ENCODE measurements at places on chromosomes 7 and 10.
A peak's percentile ranks its signal among the peaks of the same experiment; 100 is the strongest.

DNA sequence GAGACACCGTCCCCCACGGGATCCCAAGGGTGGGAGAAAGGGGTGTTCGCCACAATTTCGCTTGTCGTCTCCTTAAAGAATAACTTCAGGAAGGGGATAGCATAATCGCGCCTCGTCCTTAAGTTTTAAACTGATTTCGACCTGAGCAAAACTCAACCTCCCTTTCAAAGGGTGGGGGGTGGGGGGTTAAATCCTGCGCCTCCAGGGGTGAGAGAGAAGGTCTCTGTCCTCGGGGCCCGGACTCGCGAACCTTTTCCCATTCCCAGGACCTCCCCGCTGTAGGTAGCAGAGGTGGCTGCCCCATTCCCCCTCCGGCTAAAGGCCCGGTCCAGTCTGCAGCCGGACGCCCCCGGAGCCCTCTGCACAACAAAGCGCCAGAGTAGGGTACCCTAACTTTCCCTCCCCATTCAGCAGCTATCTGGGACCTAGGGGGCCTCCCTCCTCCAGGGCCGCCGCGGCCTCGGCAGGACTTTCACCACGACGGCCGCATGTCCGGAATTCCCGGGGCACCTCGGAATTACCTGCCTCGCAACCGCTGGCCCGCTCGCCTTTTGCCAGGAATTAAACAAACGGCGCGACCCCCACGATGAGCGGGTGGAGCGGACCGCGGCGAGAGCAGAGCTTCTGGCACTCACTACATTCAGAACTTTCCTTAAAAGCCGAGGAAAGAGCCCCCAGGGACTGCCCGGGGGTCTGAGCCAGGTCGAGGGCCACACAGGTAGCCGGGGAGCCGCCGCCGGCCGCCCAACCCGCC, 1.7 kb downstream of the CDK6 start:
- DNase-seq = no peak

DNA sequence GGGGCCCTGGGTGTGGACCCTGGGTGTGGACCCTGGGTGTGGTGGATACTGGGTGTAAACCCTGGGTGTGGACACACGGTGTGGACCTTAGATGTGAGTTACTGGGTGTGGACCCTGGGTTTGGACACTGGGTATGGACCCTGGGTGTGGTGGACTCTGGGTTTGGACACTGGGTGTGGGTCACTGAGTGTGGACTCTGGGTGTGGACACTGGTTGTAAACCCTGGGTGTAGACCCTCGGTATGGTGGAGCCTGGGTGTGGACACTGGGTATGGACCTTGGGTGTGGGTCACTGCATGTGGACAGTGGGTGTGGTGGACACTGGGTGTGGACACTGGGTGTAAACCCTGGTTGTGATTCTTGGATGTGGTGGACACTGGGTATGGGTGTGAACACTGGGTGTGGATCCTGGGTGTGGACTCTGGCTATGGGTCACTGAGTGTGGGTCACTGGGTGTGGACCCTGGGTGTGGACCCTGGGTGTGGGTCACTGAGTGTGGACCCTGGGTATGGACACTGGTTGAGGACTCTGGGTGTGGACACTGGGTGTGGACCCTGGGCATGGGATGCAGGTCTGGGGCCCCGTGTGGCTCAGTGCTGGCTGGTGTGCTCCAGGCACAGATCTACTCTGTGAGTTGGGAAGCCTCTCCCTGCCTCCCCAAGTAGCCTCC, 356.2 kb downstream of the GLRX3 start:
- DNase-seq = no peak

DNA sequence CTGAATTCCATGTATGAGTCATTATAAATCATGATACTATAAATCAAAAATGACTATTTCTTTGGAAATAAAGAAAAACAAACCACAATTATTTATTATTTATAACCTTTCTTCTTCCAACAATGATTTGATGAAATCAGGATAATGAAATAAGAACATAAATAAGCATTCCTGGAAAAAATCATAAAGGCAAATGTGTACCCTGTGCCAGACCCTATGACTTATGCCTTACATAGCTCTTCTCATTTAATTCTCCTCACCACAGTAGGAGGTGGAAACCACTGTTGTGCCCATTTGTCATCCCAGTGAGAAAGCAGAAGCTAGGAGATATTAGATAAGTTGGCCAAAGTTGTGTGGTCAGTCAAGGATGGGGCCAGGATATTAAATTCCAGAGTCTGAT, 255.1 kb downstream of the DOCK4 start:
- no peak for DNase-seq

DNA sequence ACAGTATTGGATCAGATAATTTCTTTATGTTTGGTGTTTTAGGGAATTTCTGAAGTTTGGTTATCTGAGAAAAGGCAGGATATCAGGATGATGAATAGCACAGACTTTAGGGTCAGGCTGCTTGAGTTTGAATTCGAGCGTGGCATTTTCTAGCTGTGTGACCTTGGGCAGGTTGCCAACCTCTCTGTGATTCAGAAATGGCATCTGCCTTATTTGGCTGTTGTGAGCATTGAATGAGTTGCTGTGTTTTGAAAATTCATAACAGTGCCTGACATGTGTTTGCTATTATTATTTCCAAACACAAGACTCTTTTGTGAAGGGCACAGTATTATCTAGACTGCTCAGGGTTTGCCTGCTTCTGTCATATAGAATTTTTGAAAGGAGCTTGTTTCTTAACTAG, 66.9 kb downstream of the NXPH1 start:
- no peak for DNase-seq

- no peak for DNase-seq
These were observed 283.8 kb upstream of the SHH start for GRCh38 chr7:156095908-156096539.

GRCh38 chr10:61108915-61109314, 164.9 kb upstream of the RHOBTB1 start:
- DNase-seq = no peak

GRCh38 chr10:5617521-5617920, 48.9 kb downstream of the ASB13 start:
- DNase-seq = no peak

GRCh38 chr7:37107047-37107750, 341.5 kb downstream of the ELMO1 start:
- DNase-seq = no peak

DNA sequence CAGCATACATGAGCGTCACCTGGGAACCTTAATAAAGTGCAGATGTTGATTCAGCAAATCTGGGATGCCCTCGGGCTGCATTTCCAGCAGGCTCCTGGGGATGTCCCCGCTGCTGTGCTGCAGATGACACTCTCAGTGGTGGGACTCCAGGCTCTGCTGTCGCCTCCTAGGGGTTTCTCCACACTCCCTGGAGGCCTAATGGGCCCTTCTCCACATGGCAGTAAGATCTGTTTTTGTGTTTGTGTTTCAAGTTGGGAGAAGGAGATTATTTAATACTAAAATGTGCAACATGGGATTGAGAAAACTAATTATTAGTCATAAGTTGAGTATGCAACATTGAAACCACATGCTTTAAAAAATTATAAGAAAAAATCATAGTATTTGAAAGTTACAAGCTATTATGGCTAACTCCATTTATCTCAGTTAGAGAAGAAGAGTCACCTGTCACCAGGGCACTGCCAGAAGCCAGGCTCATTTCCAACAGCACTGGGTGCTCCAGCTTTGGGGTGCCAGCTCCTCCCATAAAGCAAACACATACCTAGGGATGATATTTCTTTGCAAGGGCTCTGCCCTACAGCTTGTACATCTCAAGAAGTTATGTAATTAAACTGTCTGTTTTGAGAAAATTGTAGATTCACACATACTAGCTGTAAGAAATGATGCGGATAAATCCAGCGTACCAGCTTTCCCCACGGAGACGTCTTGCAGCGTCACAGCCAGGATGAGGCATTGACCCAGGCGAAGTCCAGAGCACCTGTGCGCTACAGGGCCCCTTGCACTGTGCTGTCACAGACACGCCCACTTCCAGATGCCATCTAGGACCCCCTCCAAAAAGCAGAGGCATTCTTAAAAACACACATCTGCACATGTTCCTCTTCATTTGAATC, 106.4 kb downstream of the EGFR start:
- DNase-seq = no peak

DNA sequence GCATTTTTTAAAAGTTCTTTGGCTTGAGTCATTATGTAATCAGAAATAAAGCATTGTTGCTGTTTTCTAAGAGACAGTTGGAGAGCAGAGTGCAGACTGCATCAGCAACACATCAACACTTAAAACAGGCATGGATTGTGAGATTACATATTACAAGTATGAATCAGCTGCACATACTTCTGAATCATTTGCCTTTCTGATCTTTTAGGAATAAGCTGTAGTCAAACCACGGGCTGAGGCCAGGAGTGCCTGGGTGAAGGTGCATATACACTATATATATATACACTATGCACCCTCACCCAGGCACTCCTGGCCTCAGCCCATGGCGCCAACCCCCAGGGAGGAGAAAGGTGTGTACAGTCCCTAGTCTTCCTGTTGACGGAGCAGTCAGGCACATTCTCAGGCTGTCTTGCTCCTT, 52.4 kb upstream of the DLX6 start:
- peak; percentile 0 for DNase-seq

DNA sequence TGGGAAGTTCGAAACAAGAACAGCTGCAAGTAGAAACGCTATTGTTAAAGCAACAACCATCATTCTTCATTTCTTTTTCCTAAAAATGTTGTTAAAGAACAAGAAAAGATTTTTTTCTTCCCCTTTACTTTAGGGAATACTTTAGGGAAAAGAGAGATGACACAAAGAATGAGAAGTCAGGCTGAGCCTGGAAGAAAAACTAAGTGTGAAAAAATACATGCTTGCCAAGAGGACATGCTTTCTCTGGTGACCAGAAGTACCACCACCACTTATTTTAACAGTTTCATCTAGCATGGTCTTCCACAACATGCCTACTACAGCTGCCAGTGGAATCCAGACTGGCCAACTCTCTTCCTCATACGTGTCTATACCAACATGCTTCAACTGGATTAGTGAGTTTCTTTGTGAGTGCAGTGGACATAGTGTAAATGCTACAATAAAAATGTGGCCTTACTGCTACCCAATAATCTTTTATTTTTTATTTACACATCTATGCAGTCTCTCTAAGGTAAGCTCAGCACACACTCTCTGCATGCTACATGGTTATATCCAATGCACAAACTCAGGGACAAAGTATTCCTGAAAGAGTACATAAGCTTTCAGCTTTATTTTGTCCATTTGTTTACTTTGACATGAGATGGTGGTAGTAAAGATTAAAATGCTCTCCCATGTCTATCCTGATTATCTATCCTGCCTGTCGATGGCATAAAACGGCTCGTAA, 196.2 kb downstream of the TAX1BP1 start:
- DNase-seq = no peak

- no peak for DNase-seq
These were observed 13.0 kb upstream of the PCBD1 start for GRCh38 chr10:70901276-70901878.

DNA sequence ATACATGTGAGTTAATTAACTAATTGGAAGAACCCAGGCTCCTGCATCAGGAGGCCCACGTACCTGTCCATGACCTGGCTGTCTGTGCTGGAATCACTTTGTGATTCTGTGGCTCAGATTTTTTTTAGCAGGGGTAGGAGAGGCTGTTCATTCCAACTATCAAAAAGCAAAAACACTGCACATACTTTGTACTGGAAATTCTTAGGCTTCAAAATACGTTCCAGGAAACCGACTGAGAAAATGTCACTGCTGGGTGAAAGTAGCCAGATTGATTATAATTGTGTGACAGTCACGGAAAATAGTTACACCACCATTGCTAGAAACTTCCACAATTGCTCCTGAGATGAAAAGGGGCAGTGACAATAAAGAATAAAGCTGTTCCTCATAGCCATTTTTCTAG, 91.0 kb downstream of the SLC16A9 start:
- no peak for DNase-seq

DNA sequence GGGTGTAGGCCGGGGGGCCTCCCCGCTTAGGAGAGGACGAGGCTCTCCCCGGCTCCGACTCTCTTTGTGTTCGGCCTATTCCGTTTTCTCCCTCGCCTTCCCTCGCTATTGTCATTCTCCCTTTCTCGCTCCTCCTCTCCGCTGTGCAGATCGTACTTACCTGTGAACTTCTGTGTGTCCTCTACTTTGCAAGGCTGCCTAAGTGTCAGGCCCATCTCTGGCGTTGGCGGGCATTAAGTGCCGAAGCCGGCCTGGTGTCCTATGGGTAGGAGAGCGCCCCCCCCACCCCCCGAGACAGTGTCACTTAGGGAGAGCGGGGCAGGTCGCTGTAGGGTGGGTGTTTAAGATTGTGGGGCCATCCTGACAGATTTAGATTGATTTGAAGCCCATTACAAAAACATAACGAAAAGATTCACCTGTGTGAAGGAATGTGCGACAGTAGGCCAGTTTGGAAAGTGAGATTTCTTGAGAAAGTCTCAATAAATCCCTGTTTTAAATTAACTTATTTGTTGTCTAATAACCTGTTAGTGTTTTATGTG, 579 bp downstream of the RBM33 start:
- DNase-seq = no peak

DNA sequence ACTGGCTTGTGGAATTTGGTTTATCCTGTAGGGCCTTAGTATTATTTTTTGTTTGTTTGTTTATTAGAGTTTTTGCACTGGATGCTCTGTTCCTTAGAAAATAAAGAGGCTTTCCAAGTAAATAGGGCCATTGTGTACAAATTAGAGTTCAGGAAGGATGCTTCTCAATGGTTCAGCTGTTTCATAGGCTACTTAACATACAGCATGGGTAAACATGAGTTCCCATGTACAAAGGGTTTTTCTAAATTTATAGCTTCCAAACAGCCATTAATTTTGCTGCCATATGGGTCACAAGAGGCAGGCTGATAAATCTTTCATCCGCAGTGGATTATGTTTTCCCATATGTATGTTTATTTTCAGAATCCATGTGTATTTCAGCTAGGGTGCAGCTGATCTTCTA, 121.6 kb upstream of the WDR11 start:
- no peak for DNase-seq

DNA sequence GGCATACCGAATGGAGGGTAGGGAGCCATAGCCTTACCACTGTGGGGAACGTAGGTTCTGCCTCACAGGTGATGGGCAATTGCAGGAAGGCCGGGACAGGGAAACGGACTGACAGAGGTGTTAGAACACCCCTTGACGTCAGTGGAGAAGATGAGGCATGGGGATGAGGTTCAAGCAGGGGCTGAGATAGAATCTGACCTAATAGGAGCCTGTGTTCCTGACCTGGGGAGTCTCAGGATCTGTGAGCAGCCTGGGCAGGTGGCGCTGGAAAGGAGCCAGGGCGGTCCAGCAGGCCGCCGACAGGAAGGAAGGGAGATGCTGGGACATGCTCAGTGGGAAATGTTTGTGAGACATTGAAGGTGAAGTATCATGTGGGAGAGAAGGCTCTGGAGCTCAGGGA, 109.4 kb downstream of the WDFY4 start:
- no peak for DNase-seq

GRCh38 chr7:2510909-2511768, 8.4 kb upstream of the LFNG start:
- no peak for DNase-seq

GRCh38 chr7:142331941-142332340, 74.1 kb upstream of the PRSS58 start:
- no peak for DNase-seq

- no peak for DNase-seq
These were observed 125.7 kb downstream of the TSPAN12 start for GRCh38 chr7:120732256-120732655.

- no peak for DNase-seq
These were observed 413.5 kb upstream of the SEMA3D start for GRCh38 chr7:85600395-85600794.

GRCh38 chr7:949021-949934, 5.2 kb downstream of the ADAP1 start:
- DNase-seq = no peak

- DNase-seq = no peak
These were observed 25.3 kb downstream of the TNS3 start for GRCh38 chr7:47556511-47557180.

Data from fibroblast of skin of left biceps (primary cell).